ENCODE measurements at places on chromosomes 3 and 15. TPM values are rescaled to one million over a fixed set of nuclear protein-coding genes. Genes with fewer than 3 reads are reported as not detected.

ATP13A5 gene
- total RNA-seq = not detected

HRG gene
- not detected for total RNA-seq

PLD1 gene
- 0.21 TPM for total RNA-seq

ZPLD1 gene
- total RNA-seq = 0.31 TPM

TTC23 gene
- 45.3 TPM for total RNA-seq

ZNF639 gene
- 55.0 TPM for total RNA-seq

NME9 gene
- total RNA-seq = 2.2 TPM

SRGAP3 gene
- 35.7 TPM for total RNA-seq

OTOL1 gene
- not detected for total RNA-seq

FBXO40 gene
- total RNA-seq = not detected

ESYT3 gene
- total RNA-seq = 0.59 TPM

NUSAP1 gene
- 388 TPM for total RNA-seq

TTLL3 gene
- total RNA-seq = 15.0 TPM

CNTN6 gene
- 2.2 TPM for total RNA-seq

XYLB gene
- total RNA-seq = 2.1 TPM

POLQ gene
- 15.6 TPM for total RNA-seq

TAGLN3 gene
- 46.6 TPM for total RNA-seq

DAPK2 gene
- 9.7 TPM for total RNA-seq

CEMIP gene
- total RNA-seq = not detected

CLSTN2 gene
- total RNA-seq = 0.22 TPM

MYO5C gene
- 22.3 TPM for total RNA-seq

- DNase-seq = no peak
Observed at GRCh38 chr3:70393881-70394612, 81.6 kb upstream of the MDFIC2 start.

- DNase-seq = no peak
Observed at GRCh38 chr3:27671101-27671500, 51.0 kb downstream of the EOMES start.

- no peak for DNase-seq
Observed at GRCh38 chr3:123420416-123420968, 28.4 kb downstream of the ADCY5 start.

- DNase-seq = no peak
Observed at GRCh38 chr3:68483041-68483440, 449.3 kb downstream of the TAFA4 start.

DNA sequence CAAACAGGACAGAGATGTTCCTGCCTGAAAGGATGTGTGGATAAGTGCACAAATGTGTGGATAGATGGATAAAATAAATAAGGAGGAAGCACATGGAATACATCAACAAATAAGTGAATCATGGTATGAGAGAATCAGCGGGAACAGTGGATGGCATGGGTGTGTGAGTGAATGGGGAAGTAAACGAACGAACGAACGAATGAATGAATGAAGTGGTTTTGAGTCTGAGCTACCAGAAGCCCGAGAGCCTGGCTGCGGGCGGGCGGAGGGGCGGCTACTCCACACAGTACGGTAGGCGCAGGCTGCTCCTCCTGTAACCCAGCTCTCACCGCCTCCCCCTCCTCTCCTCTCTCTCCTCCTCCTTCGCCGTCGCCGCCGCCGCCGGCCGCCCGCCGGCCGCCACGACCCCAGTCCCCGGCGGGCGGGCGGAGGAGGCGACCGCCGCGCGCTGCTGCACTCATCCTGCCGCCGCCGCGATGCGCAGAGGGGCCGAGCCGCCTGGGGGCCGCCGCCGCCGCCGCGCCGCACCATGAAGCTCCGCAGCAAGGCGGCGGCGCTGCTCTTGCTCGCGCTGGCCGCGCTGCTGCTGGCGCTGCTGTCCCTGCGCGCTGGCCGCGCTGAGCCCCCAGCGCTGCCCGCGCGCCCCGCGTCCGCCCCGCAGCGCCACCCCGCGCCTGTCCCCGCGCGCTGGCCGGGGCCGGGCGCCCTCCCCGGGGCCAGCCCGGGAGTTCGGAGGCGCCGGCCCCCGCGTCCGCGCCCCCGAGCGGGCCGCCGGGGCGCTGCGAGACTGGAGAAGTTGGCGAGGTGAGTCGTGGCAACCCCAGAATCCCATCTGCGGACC lies at the start of gene GXYLT2:
Gene GXYLT2, plus strand, starts transcription at position 342 of the 841 bp plus-strand sequence. Its CDS starts 188 bp downstream, at position 530.
- DNase-seq = peak; percentile 93

- DNase-seq = no peak
Observed at GRCh38 chr3:123154020-123154985, 47.4 kb upstream of the SEC22A start.

GRCh38 chr3:52155912-52156311 lies 1.7 kb upstream of the POC1A start:
- no peak for DNase-seq

- DNase-seq = no peak
Observed at GRCh38 chr15:81111510-81112470, 22.3 kb upstream of the CFAP161 start.

DNA sequence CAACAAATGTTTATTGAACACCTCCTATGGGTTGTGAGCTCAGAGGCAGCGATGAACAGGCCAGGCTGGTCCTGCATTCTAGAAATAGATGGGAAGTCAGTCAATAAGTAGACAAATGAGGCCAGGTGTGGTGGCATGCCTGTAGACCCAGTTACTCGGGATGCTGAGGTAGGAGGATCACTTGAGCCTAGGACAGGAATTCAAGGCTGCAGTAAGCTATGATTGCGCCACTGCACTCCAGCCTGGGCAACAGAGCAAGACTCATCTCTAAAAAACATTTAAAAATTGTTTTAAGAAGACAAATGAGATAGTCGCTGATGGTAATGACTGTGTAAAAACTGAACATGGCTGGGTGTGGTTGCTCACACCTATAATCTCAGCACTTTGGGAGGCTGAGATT lies 4.4 kb upstream of the RHO start:
- no peak for DNase-seq

DNA sequence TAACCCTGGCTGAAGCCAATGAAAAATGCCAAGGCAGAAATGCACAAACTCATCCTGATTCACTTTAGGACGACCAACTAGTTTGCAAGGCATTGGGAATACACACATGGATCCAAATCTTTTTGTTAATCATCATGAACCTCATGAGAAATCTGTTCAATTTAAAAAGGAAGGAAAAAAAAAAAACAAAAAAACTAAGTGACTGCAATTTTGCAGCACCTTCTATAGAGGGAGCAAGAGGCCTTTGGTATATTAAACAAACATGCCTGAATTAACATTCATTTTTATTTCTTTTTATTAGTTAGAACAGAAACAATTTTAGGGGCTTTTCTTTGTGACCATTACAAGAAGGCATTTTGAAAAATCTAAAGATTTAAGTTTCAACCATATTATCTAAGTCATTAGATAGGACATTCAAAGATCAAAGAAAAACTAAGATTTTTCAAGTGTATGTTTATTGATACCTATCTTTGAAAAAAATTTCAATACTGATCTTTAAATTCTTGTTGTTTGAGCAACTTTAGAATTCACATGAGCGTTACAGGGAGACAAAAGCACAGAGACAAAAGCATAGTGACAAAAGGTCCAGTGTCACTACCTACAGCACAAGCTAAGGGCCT lies 182.4 kb downstream of the CBLB start:
- DNase-seq = peak; percentile 5

GRCh38 chr3:169812332-169813235 lies at the start of the genes LRRC34 and LRRIQ4:
Gene LRRC34 (minus strand): TSS chr3:169812904. CDS start chr3:169812548, 356 bp downstream.
Gene LRRIQ4 (plus strand): TSS chr3:169812870. CDS start chr3:169821922, 9,052 bp downstream.
- peak; percentile 82 for DNase-seq

- peak; percentile 17 for DNase-seq
Observed at GRCh38 chr3:189813647-189814240, 182.6 kb downstream of the TP63 start.

DNA sequence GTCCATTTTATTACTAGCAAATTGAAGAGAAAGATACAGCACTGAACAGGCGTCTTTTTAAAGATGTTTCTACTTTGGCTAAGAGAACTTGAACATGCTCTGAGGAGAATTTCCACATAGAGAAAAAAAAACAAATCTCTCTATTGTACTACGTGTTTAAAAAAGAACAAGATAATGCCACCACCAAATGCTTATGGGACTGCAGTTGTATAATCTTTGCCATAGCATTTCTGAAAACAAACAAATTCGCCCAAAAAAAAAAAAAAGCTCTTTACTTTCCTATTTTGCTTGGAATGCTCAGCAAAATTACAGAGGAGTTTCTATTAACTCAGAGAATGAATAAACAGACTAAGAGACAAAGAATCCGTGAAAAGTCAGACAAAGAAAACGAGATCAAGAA lies 114.2 kb downstream of the CNTN3 start:
- DNase-seq = no peak

GRCh38 chr3:31384117-31384516 lies 148.6 kb upstream of the STT3B start:
- DNase-seq = no peak

DNA sequence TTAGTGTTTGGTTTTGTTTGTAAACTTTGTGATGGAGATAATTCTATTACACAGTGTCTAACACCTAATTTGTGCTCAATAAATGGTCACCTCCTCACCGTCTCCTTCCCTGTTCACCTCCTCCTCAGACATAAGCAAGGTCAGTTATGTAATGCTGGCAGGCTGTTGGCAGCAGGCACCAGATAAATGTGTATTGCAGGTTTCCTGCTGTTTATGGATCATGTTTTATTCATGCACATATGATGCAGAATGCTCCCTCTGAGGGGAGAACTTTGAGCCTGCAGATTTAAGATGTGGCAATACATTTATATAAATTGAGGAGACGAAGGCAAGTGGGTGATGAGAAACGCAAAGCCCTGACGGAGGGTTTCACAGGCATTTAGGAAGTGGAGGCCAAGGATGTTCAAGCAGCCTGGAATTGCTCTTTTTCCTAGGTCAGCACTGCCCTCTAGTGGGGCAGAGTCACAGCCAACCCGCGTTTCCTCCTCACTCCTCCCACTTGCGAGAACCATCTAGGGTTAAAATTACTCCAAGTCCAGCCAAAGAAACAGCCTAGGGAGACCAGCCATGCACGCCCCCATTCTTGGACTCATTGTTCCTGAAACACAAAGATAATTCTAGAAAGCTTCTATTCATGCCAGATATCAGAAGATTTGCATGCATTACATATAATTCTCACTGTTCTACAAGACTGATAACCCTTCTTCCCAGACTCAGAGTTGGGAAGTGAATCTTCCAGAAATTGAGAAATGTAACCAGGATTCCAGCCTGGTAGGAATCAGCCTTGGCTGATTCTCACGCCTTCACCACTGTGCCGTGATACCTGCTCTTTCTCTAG lies 228.7 kb downstream of the SLCO3A1 start:
- peak; percentile 82 for DNase-seq

DNA sequence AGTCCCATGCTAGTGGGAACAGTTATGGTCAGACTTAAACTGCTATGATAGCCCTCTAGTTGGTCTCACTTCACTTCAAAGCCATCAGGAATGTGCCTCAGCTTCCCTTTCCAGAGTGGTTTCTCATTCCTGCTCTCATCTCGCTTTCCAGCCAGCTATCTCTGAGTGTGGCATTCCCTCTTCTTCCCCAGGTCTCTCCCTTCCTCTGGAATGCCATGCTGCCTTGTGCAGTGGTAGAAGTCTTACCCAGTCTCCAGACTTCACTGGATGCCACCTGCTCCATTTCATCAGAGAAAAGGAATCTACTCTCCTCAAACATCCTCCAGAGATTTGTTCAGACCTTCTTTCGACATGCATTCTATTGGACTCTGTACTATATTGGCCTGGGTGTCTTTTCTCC lies 83.0 kb downstream of the AGBL1 start:
- DNase-seq = no peak

GRCh38 chr3:145259166-145259880 lies 901.7 kb downstream of the PLOD2 start:
- peak; percentile 44 for DNase-seq

GRCh38 chr3:132659000-132659364 lies 627 bp downstream of the ACAD11 start:
- DNase-seq = peak; percentile 43

DNA sequence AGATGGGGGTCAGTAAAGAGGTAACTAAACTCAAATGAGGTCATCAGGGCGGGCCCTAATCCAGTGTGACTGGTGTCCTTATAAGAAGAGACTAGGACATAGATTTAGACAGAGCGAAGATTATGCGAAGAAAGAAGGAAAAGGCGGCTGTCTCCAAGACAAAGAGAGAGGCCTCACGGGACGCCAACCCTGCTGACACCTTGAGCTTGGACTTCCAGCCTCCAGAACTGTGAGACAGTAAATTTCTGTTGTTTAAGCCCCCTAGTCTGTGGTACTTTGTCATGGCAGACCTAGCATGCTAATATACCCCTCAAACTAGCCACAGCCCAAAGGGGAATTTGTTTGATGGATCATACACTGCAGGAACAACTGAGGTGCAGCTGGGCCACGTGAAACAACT lies 183.0 kb downstream of the ABHD5 start:
- no peak for DNase-seq

DNA sequence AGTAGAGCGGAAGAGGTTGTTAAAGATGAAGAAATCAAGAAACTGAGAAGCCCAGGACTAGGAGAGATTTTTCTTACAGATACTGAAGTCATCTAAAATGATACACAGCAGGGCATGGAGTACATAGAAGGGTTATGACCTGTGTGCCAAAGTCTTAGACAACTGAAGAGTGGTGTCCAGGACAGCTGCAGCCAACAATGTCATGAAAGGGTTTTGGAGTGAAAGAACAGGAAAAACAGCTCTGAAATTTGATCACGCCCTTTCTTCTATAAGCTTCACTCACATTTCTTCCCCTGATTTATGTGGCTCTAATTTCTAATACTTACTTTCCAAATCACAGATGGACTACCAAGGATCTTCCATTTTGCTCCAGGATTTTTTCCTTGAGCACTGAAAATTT lies 3.0 kb downstream of the CFAP20DC start:
- no peak for DNase-seq

GRCh38 chr3:87674397-87675161 lies 384.2 kb downstream of the CGGBP1 start:
- DNase-seq = no peak

DNA sequence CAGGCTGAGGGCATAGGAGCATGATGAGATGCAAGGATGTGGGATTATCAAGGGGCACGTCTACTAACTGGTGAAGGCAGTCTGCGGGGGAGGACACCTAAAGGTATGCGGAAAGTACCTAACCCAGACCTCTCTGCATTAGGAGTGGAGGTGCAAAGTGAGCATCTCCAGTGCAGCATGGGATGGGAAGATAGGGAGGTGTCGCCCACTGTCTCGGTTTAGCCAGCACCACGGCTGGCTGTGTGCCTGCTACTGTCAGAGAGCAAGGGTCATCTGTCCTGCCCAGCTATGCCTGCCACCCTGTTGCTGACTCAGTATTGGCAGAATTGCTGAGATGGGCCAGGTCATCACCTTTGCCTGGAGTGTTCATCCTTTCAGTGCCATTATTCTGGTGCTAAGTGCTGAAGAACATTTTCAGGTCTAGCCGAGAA lies 40.1 kb downstream of the OXNAD1 start:
- DNase-seq = no peak

All from neural progenitor cell (in vitro differentiated cells).